Adrenal gland (tissue), 19 donors: ENCODE measurements at places on chromosomes 12 and 14. TPM values are rescaled to one million over a fixed set of nuclear protein-coding genes. Genes with fewer than 3 reads are reported as not detected.

GRCh38 chr12:92581604-92582003, 121.2 kb upstream of the PLEKHG7 start:
- no peaks in the 10 kb centered on the region for H3K4me1 ChIP-seq
- no peak for DNase-seq
- no peaks in the 10 kb centered on the region for H3K27me3 ChIP-seq
- no peak overlapping the region for H3K4me3 ChIP-seq

EID3 gene
- 1.5 TPM for polyA plus RNA-seq

DNA sequence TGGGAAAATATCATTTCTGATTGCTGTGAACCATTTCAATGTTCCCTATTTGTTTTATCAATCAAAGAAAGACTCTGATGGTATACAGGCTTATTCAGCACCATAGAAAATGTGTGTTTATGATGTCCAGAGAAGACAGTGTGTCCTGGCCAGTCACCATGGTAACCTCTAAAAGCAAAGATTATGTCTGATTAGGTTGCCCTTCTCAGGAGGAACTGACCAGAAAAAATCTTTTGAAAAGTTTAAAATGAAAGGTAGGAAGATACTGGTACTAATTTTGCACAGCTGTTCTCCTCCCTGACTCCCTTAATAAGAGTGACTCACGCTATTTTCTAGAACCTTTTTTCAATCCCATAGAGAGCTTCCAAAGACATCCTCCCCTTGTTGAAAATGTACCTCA, 391.8 kb upstream of the DCN start:
- H3K27me3 ChIP-seq: no peaks in the 10 kb centered on the region
- H3K4me1 ChIP-seq: peaks cover 13% of the 10 kb centered on the region
- no peak overlapping the region for H3K4me3 ChIP-seq
- no peak overlapping the region for H3K27ac ChIP-seq
- H3K36me3 ChIP-seq: no peaks in the 10 kb centered on the region

GRCh38 chr14:97641827-97642226, 844.6 kb downstream of the VRK1 start:
- no peak overlapping the region for H3K27ac ChIP-seq
- no peak for DNase-seq
- no peaks in the 10 kb centered on the region for H3K4me1 ChIP-seq
- H3K27me3 ChIP-seq: no peaks in the 10 kb centered on the region

- no peak overlapping the region for H3K4me3 ChIP-seq
- H3K27ac ChIP-seq: no peak overlapping the region
- no peaks in the 10 kb centered on the region for H3K36me3 ChIP-seq
- no peaks in the 10 kb centered on the region for H3K4me1 ChIP-seq
These were observed 186.4 kb downstream of the SYT10 start for GRCh38 chr12:33253178-33253577.

CD27 gene
- polyA plus RNA-seq: 0.77 TPM

KLRF1 gene
- 0.61 TPM for polyA plus RNA-seq

DNA sequence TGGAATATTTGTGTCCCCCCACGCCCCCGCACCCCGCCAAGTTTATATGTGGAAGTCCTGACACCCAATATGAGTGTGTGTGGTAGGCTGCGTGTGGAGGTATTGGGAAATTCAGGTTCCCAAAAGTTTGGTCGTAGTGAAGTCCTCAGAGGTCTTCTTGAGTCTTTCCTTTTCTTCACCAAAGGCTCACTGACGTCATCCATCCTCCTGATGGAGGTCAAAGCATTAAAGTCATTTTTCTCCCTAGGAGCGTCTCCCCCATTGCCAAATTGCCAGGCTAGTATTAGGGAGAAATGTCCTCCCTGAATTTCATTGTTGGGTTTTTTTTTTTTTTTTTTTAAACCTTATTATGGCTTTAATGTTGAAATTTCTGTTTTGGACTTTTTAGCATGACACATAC, 113.7 kb downstream of the RGS6 start:
- no peak for DNase-seq
- no peak overlapping the region for H3K27ac ChIP-seq
- peaks cover 4% of the 10 kb centered on the region for H3K27me3 ChIP-seq
- no peaks in the 10 kb centered on the region for H3K4me1 ChIP-seq
- H3K4me3 ChIP-seq: no peak overlapping the region

GRCh38 chr14:79540394-79540793, 670.9 kb downstream of the DIO2 start:
- no peaks in the 10 kb centered on the region for H3K36me3 ChIP-seq
- H3K27me3 ChIP-seq: no peaks in the 10 kb centered on the region
- H3K4me1 ChIP-seq: no peaks in the 10 kb centered on the region
- H3K4me3 ChIP-seq: no peak overlapping the region

NFE2 gene
- polyA plus RNA-seq: 0.80 TPM

GRCh38 chr12:106123551-106124081, 15.1 kb downstream of the NUAK1 start:
- H3K27ac ChIP-seq: peak overlapping the region; percentile 25
- no peak for DNase-seq
- H3K4me1 ChIP-seq: peaks cover 49% of the 10 kb centered on the region
- no peak overlapping the region for H3K4me3 ChIP-seq

DNA sequence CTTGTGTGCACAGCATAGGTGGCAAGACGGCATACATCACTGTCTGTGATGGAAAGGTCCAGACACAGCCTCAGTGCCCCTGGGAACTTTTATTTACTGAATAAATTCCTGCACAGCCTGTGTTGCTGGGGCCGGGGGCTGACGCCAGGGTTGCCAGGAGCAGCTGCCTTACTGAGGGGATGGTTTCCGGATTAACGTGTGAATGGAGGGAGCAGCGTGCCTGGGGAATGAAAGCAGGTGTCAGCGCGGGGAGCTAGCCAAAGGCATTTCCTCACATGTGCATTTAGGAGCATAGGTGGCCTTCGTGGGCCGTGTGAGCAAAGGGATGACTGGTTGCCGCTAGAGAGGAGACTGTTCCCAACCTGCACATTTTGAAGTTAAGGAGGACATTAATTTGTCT, 41.6 kb downstream of the SFSWAP start:
- DNase-seq: no peak
- H3K4me3 ChIP-seq: no peak overlapping the region
- H3K36me3 ChIP-seq: peaks cover 62% of the 10 kb centered on the region
- no peaks in the 10 kb centered on the region for H3K4me1 ChIP-seq
- no peak overlapping the region for H3K27ac ChIP-seq

GRCh38 chr12:2494486-2495192, 300.1 kb upstream of the FKBP4 start:
- DNase-seq: peak; percentile 47
- peaks cover 25% of the 10 kb centered on the region for H3K4me1 ChIP-seq
- H3K27me3 ChIP-seq: no peaks in the 10 kb centered on the region
- H3K36me3 ChIP-seq: no peaks in the 10 kb centered on the region
- H3K4me3 ChIP-seq: no peak overlapping the region

- no peak for DNase-seq
- H3K4me3 ChIP-seq: no peak overlapping the region
- H3K27me3 ChIP-seq: no peaks in the 10 kb centered on the region
These were observed 281.9 kb upstream of the SYT10 start for GRCh38 chr12:33721561-33721960.

GRCh38 chr14:36442824-36443241, 77.2 kb downstream of the NKX2-1 start:
- no peak for DNase-seq
- no peak overlapping the region for H3K4me3 ChIP-seq
- H3K4me1 ChIP-seq: no peaks in the 10 kb centered on the region
- H3K36me3 ChIP-seq: no peaks in the 10 kb centered on the region
- no peak overlapping the region for H3K27ac ChIP-seq

GRCh38 chr12:81207664-81208063, 129.8 kb downstream of the ACSS3 start:
- H3K36me3 ChIP-seq: no peaks in the 10 kb centered on the region
- no peak overlapping the region for H3K4me3 ChIP-seq
- no peaks in the 10 kb centered on the region for H3K27me3 ChIP-seq
- H3K4me1 ChIP-seq: peaks cover 24% of the 10 kb centered on the region

GRCh38 chr14:54221971-54222370, 174.8 kb upstream of the CDKN3 start:
- no peak overlapping the region for H3K4me3 ChIP-seq
- peaks cover 30% of the 10 kb centered on the region for H3K27me3 ChIP-seq
- no peaks in the 10 kb centered on the region for H3K36me3 ChIP-seq
- H3K4me1 ChIP-seq: no peaks in the 10 kb centered on the region
- DNase-seq: no peak

SLCO1B1 gene
- polyA plus RNA-seq: not detected

DNA sequence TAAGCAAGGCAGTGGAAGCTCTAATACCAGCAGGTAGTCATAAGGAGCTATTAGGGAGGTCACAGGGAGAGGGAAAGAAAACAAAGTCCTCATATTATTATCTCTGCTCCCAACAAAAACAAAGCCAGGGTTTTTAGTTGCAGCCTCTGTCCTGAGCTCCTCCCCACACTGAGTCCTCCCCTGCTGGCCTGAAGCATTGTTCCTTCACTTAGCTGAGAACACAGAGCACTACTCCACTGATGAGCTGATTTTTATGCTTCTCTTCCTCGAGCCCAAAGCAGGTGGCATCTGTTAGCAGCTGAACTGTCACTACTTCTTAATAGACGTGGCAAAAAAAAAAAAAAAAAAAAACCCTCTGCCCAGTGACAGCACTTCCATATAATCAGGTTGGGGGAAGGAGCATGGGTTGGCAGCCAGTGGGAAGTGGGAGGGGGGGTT, 10.5 kb upstream of the STAC3 start:
- no peak for DNase-seq
- H3K4me1 ChIP-seq: peaks cover 16% of the 10 kb centered on the region
- peaks cover 56% of the 10 kb centered on the region for H3K36me3 ChIP-seq
- no peaks in the 10 kb centered on the region for H3K27me3 ChIP-seq

RPL10L gene
- polyA plus RNA-seq: not detected

RAD51B gene
- 2.3 TPM for polyA plus RNA-seq

DNA sequence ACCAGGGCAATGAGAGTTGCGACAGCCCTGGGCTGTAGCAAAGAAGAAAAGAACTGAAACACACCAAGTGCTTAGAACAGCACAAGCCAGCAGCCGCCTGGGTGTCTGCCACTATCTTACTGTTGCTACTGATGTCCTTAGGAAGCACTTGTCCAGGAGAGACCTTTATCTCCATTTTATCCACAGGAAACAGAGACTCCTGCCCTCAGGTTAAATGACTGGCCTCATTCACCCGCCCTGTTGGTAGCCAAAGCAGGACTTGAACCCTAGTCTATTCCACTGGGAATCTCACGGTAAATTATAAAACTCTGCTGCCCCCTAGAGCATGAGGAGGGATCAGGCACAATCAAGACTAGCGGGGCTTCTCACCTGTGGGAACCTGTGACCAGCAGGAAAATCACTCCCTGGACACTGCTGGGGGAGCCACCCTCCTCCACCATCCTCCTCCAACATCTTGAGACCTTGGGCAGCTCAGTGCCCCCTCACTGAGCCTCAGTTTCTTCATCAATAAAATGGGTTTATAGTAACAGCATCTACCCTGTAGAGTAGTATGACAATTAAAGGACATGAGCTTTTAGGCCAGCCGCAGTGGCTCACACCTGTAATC, 20.5 kb upstream of the TESC start:
- H3K4me3 ChIP-seq: no peak overlapping the region
- no peaks in the 10 kb centered on the region for H3K36me3 ChIP-seq
- H3K27me3 ChIP-seq: no peaks in the 10 kb centered on the region
- no peak overlapping the region for H3K27ac ChIP-seq
- no peak for DNase-seq
- peaks cover 24% of the 10 kb centered on the region for H3K4me1 ChIP-seq

GRCh38 chr12:24361877-24362580, 412.6 kb upstream of the SOX5 start:
- DNase-seq: no peak
- H3K27me3 ChIP-seq: no peaks in the 10 kb centered on the region
- no peaks in the 10 kb centered on the region for H3K36me3 ChIP-seq
- H3K27ac ChIP-seq: no peak overlapping the region
